Activated CD4-positive, CD25-positive, alpha-beta regulatory T cell (primary cell): ENCODE measurements at places on chromosomes 1 and 21.

DNA sequence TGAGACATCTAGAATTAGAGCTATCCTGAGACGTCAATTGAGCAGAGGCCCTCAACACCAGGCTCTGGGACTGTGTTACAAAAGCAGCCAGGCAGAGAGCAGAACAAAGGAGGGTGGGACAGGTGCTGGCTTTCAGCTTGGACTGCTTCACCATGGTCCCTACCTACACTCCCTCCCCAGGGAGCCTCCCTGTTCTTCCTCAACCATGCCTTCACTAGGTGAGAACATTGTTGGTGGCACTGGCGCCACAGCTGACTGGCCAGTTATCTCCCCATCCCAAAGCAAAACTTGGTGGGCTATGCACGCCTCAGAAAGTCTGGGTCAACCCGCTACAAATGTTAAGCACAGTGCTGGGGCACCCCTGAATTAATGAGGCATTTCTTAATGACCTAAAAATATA is 87.8 kb downstream of the NMNAT2 start:
- no peak for DNase-seq

DNA sequence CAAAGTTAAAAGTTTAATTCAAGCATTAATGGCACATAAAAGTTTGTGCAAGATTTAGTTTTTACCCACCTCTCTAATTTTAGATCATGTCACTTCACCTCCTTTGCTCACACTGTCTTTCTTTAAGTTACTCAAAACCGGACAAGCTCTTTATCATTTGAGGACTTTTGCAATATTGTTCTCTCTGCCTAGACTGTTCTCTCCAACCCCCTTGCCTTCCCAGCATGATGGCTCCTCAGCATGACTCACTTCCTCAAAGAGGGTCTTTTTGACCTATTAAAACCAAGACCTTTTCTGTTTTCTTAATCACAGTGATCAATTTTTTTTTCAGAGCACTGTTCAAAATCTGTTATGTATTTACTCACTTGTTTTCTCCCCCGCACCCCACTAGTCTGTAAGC is 61.3 kb downstream of the XKR8 start:
- no peak for DNase-seq

GRCh38 chr1:113899111-113899510 is 5.5 kb downstream of the AP4B1 start:
- no peak for DNase-seq

- DNase-seq = no peak
Observed at GRCh38 chr1:15063346-15063745, 90.2 kb upstream of the TMEM51 start.

DNA sequence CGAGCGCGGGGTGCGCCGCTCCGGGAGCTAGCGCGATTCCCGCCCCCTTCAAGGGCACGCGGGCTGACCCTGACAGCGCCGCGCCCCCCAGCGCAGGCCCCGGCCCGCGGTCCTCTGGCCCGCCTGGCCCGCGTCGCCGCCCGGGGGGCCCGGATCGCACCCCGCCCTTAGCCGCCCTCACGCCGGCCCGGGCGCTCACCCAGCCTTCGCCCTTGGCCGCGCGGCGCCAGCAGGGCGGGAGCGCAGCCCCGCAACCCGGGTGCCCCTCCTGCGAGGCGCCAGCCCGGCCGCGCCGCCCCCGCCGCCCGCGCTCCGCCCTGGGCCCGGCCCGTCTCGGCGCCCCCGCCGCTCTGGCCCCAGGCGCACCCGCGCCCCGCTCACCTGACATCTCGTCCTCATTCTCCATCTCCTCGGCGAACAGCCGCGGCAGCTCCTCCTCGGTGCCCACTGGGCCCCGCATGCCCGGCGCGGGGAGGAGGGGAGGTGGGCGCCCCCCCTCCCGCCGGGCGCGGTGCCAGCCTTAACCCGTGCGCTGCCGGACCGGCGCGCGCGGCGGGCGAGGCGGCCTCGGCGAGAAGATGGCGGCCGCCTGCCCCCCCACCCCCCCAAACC is 451 bp downstream of the CHD5 start:
- no peak for DNase-seq

- no peak for DNase-seq
Observed at GRCh38 chr1:41639332-41639936, 155.0 kb upstream of the EDN2 start.

- DNase-seq = no peak
Observed at GRCh38 chr1:29234471-29234870, 1.9 kb upstream of the PTPRU start.

DNA sequence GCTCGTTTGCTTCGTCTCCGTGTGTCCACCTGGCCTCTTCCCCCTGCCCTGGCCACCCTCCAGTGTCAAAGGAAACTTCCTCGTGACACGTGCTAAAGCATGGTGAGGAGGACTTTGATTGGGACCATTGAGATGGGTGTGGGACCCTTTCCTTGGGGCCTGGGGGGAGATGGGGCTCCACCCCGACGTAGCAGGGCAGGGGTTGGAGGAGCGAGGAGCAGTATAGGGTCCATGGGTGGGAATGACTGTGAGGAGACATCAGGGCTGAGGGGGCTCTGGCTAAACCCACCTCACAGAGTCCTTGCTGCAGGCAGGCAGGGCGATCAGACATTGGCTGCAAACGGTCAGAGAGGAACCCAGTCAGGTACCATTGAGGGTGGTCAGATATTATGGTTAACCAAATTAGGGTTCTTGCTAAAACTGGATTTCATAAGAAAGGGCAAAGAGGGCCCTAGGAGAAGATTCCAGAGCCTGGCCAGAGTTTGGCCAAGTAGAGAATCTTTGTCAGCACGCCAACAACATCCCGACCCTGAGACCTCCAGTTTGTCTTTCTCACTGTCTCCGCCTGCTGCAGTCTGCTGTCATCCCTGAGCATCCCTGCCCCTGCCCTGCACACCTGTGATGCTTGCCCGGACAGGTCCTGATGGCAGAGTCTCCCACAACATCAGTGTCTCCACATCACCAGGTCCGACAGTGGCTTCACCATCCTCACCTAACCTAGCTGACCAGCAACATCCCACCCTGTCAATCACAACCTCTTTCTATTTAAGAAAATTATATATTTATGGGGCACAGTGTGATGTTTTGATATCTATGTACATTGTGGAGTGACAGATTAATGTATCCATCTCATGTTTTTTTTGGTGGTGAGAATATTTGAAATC is 8.0 kb downstream of the RNF187 start:
- no peak for DNase-seq

DNA sequence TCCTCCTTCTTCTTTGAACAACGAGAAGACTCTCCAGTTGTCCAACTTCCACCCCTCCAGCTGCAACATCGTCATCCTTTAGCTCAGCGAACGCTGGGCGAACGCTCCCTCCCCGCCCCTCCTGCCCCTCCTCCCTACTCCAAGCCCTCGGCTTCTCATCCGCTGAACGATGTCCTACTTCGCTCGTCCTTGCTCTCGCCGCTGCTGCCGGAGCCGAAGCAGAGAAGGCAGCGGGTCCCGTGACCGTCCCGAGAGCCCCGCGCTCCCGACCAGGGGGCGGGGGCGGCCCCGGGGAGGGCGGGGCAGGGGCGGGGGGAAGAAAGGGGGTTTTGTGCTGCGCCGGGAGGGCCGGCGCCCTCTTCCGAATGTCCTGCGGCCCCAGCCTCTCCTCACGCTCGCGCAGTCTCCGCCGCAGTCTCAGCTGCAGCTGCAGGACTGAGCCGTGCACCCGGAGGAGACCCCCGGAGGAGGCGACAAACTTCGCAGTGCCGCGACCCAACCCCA is at the start of gene BCAN:
TSS of gene BCAN (plus strand) at position 357 of the 504 bp plus-strand sequence. CDS start 3,938 bp downstream, outside the sequence.
- no peak for DNase-seq

- DNase-seq = peak; percentile 4
Observed at GRCh38 chr1:184843732-184844495, 89.3 kb upstream of the EDEM3 start.

DNA sequence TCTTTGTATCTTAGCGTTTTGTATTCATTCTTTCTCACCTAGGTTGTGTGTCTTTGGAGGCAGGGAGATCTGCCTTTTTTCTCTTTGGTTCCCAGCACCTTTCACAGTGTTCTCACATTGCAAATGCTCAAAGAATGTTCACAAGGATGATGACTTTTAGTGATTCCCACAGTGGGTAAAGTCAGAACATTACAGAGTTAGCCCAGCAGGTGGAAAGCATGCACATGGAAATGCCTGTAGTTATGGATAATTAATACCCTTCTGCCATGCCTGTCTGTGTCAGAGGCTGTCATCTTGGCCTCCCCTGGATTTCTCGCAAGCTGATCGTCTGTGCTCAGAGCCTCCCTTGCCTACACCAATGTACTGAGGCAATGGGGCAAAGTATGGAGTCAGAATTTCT is 458.9 kb downstream of the LMO4 start:
- no peak for DNase-seq

- DNase-seq = no peak
Observed at GRCh38 chr1:214362188-214362882, 81.4 kb downstream of the SMYD2 start.

GRCh38 chr1:1677718-1678580 is 14.6 kb downstream of the SLC35E2B start:
- peak; percentile 60 for DNase-seq

DNA sequence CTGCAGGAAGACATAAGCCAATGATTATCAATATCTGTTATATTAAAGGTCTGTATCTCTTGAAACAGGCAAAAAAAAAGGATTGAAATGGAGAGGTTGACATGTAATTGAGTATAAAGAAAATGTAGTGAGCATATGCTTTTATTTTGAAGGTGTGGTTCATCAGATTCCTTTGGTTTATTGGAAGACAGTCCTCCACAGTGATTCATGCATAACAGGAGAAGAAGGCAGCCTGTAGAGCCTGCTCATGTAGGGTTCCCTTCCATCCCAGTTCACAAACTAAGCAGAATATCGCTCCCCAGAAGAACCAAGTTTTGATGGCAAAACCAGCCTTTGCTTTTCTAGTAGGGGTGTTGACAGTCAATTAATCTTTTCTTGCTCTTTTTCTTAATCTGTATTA is 1016.8 kb upstream of the ADGRL4 start:
- DNase-seq = no peak

DNA sequence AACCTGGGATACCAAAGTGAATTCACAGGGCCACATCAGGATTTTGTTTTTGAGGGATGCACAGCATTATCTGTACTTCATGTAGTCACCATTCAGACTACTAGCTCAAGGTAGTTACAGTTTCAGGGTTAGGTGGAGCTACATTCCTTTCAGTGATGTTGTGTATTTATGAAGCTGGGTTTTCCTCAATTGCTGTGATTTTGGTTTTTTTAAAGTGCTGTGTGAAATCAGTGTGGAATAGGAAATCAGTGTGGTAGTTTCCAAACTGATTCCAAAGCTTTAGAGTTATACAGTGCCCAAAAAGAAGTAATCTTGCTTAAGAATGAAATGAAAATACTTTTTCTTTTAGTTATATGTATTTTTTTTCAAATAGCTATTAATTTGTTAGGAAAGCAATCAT is 95.8 kb downstream of the PKN2 start:
- no peak for DNase-seq

- no peak for DNase-seq
Observed at GRCh38 chr1:10691740-10692125, 104.7 kb downstream of the CASZ1 start.

- no peak for DNase-seq
Observed at GRCh38 chr1:21084111-21084810, 92.4 kb downstream of the EIF4G3 start.

GRCh38 chr21:36825658-36826057 is 126.7 kb downstream of the SIM2 start:
- no peak for DNase-seq

GRCh38 chr1:59688976-59689375 is 125.8 kb upstream of the HOOK1 start:
- no peak for DNase-seq

GRCh38 chr1:213273546-213273945 is 222.5 kb downstream of the RPS6KC1 start:
- no peak for DNase-seq
